ENCODE measurements at places on chromosomes 2 and 18.

- no peaks in the 10 kb centered on the region for H3K36me3 ChIP-seq
- H3K4me1 ChIP-seq = peaks cover 8% of the 10 kb centered on the region
- H3K27me3 ChIP-seq = no peaks in the 10 kb centered on the region
- H3K4me3 ChIP-seq = no peak overlapping the region
- DNase-seq = no peak
Observed at GRCh38 chr2:176091329-176092258, 927 bp upstream of the HOXD13 start.

GRCh38 chr2:66509326-66509811 lies 74.4 kb downstream of the MEIS1 start:
- no peaks in the 10 kb centered on the region for H3K4me1 ChIP-seq
- H3K4me3 ChIP-seq = no peak overlapping the region
- no peak overlapping the region for H3K27ac ChIP-seq
- H3K27me3 ChIP-seq = no peaks in the 10 kb centered on the region
- no peaks in the 10 kb centered on the region for H3K36me3 ChIP-seq

DNA sequence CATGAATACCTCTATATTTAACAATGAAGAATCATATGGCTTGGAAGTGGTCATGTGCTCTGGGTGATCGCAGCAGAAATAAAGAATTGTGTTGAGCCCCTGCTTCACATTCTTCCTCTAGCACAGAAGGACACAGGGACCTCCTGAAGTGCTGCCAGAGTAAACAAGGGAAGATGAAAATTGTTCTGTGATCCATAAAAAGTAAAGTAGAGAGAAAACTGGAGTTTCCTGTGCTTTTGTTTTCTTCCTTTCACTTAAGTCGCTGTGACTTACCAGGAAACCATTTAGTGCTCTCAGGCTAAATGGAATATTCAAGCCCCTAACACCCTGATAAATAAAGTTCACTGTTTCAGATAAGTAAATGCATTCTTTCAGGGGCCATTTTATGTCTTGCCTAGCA lies 1173.6 kb upstream of the CHAC2 start:
- no peaks in the 10 kb centered on the region for H3K4me1 ChIP-seq
- no peaks in the 10 kb centered on the region for H3K36me3 ChIP-seq
- DNase-seq = no peak
- no peaks in the 10 kb centered on the region for H3K27me3 ChIP-seq
- no peak overlapping the region for H3K27ac ChIP-seq
- H3K4me3 ChIP-seq = no peak overlapping the region

DNA sequence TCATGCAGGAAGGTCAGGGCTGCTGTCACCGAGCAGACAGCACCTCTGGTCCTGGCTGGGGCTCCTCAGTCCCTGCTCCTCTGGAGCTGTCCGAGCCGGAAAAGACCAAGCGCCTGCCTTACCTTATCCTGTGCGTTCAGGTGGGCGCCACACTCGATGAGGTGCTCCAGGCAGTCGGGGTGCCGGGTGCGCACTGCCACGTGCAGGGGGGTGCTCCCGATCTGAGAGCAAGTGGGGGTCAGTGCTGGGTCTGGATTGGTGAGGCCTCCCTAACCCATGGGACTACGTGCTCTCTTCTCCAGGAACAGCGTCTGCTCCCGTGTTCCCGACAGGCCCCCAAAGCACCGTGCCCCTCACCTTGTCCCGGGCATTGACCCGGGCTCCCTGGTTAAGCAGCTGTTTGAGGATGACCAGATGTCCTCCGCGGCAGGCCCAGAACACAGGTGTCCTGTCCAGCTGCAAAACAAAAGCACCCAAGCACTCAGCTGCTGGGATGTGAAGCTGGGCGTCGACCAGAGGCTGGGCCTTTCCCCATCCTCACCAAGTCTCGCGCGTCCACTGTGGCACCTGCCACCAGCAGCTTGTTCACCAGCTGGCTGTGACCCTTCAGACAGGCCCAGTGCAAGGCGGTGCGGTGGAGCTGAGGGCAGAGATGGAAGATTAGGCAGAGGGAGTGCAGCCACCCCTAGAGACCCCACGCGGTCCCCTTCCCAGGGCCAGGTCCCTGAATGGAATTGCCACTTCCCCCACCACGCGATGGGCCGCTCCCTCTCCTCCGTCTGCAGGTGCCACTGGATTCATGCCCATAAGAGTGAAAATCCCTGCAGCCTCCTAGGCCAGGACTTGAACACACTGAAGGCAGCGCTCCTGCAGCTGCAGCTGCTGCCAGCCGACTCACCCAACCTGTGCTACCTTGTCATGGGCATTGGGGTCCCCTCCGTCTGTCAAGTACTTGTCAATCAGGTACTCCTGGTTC lies 3.7 kb downstream of the ANKRD23 start:
- H3K36me3 ChIP-seq = no peaks in the 10 kb centered on the region
- peaks cover 6% of the 10 kb centered on the region for H3K4me1 ChIP-seq

DNA sequence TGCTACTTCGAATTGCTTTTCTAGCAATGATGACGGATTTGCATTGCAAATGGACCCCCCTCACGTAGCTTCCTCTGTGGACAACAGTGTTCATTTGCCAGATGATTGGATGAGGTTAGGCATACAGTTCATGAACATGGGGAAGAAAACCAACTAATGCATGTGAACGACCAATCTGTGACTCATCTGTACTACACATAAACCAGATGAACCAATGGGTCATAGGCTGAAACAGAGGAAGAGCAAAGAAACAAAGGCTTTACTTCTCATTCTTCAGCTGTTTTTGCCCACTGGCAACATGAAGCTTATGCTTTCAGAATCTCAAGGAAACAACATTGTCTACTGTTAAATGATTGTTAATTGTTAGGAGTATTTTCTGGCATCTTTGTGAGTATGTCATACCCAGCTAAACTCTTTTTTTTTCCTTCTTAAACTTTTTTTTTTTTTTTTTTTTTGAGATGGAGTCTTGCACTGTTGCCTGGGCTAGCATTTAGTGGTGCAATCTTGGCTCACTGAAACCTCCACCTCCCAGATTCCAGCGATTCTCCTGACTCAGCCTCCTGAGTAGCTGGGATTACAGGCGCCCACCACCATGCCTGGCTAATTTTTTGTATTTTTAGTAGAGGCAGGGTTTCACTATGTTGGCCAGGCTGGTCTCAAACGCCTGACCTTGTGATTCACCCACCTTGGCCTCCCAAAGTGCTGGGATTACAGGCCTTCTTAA lies 35.5 kb downstream of the EFEMP1 start:
- DNase-seq = no peak
- no peaks in the 10 kb centered on the region for H3K36me3 ChIP-seq
- peaks cover 4% of the 10 kb centered on the region for H3K4me1 ChIP-seq
- H3K4me3 ChIP-seq = no peak overlapping the region

GRCh38 chr2:178700922-178701342 lies 106.3 kb downstream of the TTN start:
- no peak overlapping the region for H3K4me3 ChIP-seq
- no peaks in the 10 kb centered on the region for H3K4me1 ChIP-seq
- no peaks in the 10 kb centered on the region for H3K27me3 ChIP-seq

- peaks cover 4% of the 10 kb centered on the region for H3K4me1 ChIP-seq
- H3K27me3 ChIP-seq = no peaks in the 10 kb centered on the region
- H3K36me3 ChIP-seq = no peaks in the 10 kb centered on the region
- H3K4me3 ChIP-seq = no peak within 1 kb of the TSS
- DNase-seq = no peak
Observed at GRCh38 chr2:97669448-97669847, at the start of gene C2orf92. Gene C2orf92 (plus strand): TSS chr2:97669713. CDS start chr2:97669789, 76 bp downstream.
